CD8-positive, alpha-beta T cell (primary cell): ENCODE measurements at places on chromosomes 3 and 15.

DNA sequence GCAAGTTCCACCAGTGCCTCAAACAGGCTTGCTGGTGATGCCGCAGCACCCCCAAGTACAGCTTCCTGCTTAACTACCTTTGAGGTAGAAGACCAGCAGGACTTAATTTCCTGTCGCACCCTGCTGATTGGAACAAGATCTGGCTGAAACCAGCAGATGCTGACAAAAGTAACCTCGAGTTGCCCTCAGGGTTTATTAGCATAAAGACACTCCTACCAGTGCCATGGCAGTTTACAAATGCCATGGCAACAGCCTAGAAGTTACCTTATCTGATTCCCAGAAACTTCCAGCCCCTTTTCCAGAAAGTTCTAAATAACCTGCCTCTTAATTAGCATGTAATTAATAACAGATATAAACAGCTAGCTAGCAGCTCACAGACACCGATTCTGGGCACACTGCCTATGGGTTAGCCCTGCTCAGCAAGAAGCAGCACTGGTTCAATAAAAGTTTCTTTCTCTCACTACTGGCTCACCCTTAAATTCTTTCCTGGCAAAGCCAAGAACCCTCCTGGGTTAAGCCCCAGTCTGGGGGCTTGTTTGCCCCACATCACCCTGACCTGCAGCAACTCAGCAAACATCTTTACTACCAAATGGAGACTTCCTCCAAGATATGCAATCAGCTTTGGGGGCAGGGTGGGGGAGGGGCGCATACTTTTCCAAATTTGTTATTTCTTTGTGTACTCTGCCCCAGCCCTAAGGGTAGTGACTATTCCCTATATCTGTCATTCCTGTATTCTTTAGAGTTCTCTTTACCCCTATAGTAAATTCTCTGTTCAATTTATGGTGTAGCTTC, 54.2 kb downstream of the MAP4 start:
- DNase-seq = peak; percentile 53

DNA sequence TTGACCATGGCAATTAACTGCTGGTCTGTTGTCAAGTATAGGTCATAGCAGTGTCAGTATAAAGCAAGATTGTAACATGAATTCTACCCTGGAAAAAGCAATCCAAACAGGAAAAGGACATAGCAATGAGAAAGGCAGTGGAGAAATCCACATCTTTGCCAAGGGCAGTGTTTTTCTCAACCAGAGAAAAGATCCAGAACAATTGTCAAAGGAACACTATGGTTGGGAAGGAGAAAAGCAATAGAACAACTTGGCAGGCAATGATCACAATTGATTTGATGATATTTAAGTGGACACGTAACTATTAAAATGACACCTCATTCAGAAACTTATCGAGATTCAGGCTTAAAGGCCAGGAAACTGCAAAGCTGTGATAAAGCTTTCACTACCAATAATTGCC, 271.1 kb downstream of the DIPK2A start:
- no peak for DNase-seq

GRCh38 chr15:47588958-47589357, 128.3 kb upstream of the SEMA6D start:
- DNase-seq = no peak

DNA sequence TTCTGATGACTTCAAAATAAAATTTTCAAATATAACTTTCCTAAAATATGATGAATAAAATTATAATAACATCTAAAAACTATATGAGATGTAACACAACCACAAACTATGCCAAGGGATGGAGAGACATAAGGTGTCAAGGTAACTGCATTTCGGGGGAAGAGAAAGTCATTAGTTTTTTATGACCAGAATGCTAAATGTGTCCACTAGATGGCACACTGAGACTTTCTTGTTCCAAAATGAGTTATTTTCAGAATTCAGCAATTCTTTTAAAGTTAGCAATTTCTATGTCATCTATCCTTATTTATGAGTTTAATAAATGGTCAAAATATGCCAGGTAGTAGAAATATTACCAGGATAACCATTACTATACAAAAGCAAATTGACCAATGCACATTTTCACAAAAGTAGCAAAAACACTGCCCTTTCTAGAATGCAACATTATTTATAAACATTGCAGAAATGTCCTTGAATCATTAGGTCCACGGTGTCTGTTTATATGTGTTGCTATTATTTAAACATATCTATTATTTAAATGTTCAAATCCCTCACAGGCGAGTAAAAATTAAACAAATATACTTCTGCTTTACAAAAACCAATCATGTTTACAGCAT, 374.2 kb downstream of the PLCL2 start:
- no peak for DNase-seq

DNA sequence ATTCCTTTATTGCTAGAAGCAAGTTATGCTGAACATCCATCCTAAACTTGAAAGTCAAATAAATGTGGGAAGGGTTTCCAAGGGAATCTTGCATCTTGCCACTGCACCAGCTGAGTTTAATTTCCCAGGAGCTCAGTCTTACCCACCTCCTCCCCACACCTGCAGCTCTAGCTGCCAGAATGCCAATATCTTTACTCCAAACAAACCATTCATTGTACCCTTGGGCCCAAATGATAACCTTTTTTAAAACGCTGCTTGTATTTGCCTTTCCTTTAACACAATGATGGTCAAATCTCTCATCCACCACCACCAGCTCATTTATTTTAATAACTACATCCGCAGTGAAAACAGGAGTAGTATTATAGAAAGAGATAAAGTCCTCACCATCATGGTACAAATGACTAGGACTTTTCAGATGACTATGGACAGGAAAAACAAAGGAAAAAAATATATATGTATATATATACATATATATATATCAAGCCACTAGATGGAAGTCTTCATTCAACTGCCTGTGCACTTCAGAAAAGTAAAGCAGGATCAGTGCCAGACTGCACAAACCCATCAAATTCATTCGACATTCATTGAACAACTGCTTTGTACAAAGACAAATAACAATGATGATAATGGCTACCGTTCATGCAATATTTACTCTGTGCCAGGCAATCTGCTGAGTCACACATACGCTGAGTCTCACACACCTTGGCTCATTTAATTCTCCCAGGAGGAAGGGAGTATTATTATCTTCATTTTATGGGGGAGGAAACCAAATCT, 44.0 kb downstream of the BFSP2 start:
- no peak for DNase-seq

DNA sequence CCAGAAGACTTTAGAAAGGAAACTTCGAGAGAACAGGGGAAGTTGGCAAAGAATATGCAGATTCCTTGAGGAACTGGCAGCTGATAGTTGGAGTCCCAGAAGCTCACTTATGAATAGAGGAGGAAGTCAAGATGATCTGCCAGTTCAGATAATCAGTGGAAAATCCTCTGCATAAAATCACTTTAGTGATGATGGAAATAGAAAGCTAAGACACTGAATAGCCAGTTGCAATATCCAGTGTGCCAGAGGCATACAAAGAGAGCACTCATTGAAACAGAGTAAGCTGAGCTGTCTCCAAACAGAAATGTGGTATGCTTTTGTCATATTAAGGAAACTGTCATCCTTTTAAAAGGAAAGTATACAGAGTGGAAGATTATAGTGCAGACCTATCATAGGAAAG, 1207.6 kb downstream of the OTOL1 start:
- no peak for DNase-seq

- DNase-seq = no peak
Observed at GRCh38 chr15:99857836-99858235, 124.6 kb upstream of the LYSMD4 start.

DNA sequence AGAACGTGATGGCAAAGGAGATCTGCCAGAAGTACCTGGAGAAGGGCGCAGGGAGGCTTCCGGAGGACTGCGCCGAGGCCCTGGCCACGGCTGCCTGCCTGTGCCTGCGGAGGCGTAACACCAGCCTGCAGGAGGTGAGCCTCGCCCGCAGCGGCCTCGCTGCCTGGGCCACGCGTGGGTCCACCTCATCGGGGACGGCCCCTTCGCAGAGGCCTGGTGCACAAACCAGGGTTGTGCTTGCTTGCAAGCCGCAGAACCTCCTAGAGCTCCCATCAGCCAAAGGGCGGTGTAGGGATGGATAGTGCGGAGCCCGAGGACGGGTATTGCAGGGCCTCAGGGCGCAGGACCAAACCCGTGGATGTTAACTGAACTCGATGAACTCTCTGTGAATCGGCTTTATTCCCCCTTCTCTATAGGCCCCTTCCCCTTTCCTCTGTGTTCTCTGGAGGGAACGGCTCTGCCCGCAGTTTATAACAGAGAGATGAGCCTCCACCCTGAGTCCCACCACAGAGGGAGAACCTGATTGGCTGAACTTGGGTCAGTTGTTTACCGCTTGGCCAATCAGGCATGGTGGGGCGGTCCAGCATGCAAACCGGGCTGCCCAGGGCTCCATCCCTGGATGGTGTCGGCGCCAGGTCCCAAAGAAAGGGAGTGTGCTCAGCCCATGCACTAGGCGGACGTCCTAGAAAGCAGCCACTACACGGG, 13.6 kb upstream of the TATDN2 start:
- DNase-seq = no peak

- peak; percentile 12 for DNase-seq
Observed at GRCh38 chr3:133448478-133449122, 48.7 kb downstream of the BFSP2 start.

DNA sequence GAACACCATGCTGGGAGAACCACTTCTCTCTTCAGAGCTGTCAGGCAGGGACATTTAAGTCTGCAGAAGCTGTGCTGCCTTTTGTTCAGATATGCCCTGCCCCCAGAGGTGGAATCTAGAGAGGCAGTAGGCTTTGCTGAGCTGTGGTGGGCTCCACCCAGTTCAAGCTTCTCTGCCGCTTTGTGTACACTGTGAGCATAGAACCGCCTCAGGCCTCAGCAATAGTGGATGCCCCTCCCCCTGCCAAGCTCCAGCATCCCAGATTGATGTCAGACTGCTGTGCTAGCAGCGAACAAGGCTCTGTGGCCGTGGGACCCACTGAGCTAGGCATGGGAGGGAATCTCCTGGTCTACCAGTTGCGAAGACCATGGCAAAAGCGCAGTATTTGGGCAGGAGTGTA, 121.6 kb downstream of the NFKBIZ start:
- DNase-seq = no peak

GRCh38 chr3:168933614-168934013, 729.9 kb downstream of the MECOM start:
- no peak for DNase-seq

GRCh38 chr3:114929971-114930732, 216.9 kb downstream of the ZBTB20 start:
- DNase-seq = no peak

DNA sequence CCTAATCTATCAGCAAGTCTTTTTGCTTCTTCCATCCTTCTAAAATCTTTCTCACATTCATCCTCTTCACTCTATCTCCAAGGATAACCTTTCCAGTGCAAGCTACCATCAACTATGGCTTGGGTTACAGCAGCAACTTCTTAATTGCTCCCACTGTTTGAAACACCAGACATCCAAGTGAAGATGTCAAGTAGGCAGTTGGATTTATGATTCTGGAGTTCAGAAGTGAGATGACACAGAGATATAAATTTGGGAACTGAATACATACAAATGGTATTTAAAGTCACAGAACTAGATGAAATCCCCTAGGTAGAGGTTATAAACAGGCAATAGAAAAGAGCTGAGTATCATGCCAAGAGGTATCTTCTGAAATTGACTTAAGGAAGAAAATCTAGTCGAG, 3.7 kb downstream of the UBR1 start:
- no peak for DNase-seq

- DNase-seq = no peak
Observed at GRCh38 chr15:82056958-82057823, 11.4 kb upstream of the MEX3B start.

DNA sequence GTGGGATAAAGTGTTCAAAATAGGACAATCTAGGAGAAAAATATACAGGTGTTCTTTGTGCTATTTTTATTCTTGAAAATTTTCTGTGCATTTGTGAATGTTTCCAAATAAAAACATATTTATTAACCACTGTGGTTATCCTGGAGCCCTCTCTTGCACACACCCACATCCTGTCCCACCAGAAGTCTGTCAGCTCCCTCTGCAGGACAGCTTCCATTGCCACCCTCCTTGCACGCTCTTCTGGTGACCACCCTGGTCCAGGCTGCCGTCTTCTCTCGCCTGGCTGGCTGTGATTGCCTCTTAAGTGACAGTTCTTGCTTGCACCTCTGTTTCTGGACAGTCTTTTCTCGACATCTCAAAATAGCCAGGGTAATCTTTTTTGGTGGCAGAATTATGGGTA, 394.0 kb downstream of the LRTM1 start:
- no peak for DNase-seq

DNA sequence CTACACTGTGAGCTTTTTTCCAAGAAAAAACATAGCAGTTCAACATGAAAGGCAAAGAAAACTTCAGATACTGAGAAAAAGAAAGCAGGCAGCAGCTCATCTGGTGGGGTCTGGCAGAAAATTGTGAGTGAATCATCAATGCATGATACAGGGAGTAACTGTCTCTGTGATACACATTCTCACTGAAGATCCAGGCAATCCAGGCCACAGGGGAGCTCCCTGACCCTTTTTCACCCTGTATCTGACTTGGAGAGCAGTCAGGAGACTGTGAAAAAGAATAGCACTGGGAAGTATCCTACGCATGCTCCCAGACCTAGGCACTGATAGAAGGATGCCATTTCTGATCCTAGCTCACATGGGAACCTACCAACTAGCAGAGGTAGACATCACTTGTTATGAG, 269.8 kb downstream of the MBNL1 start:
- DNase-seq = no peak
